ENCODE measurements at places on chromosomes 2 and 18.
A peak's percentile ranks its signal among the peaks of the same experiment; 100 is the strongest.

GRCh38 chr2:39118786-39119499 is 1.9 kb downstream of the SOS1 start:
- no peak for DNase-seq

GRCh38 chr2:8389431-8390108 is 292.3 kb upstream of the ID2 start:
- DNase-seq: no peak

DNA sequence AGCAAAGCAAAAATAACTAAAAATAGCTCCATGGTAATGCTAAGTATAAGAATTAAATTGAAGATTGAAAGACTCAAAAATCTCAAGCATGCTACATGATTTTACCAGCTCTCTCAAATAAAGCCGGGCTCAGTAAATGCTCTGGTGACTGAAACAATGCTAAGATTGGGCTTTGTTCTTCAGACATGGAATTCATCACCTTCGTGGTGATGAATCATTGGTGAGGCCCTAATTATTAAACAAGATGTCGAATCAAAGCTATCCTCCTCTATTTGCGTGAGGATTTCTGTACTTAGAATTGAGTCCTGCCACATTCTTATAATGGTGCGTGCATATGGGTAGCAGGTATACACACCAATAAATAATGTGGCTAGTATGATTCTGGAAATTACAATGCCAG is 58.8 kb upstream of the LRRTM1 start:
- no peak for DNase-seq

DNA sequence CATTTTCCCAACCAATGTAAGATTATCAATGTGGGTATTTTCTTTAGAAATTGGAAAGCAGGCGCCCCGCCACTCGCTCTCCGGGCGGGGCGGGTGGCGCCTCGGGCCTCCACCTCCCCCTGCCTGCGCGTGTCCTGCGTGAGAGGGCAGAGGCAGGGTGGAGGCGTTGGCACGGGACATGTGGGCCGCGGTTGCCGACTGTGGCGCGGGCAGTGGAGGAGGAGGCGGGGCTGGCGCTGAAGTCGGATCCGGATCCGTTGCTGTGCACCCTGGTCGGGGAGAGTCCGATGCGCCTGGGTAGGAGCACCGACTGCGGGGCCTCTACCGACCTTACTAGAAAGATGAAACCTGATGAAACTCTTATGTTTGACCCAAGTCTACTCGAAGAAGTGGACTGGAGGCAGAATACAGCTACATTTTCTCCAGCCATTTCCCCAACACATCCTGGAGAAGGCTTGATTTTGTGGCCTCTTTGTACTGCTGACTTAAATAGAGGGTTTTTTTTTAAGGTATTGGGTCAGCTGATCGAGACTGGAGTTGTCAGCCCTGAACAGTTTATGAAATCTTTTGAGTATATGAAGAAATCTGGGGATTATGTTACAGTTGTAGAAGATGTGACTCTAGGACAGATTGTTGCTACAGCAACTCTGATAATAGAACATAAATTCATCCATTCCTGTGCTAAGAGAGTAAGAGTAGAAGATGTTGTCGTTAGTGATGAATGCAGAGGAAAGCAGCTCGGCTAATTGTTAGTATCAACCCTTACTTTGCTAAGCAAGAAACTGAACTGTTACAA is 37.9 kb downstream of the PMS1 start:
- no peak for DNase-seq

- no peak for DNase-seq
These were observed 32.8 kb upstream of the MYO3B start for GRCh38 chr2:170145191-170145590.

- no peak for DNase-seq
These were observed 123.9 kb downstream of the ZFP36L2 start for GRCh38 chr2:43102366-43103092.

GRCh38 chr2:196563876-196564275 is 75.6 kb upstream of the CCDC150 start:
- no peak for DNase-seq

DNA sequence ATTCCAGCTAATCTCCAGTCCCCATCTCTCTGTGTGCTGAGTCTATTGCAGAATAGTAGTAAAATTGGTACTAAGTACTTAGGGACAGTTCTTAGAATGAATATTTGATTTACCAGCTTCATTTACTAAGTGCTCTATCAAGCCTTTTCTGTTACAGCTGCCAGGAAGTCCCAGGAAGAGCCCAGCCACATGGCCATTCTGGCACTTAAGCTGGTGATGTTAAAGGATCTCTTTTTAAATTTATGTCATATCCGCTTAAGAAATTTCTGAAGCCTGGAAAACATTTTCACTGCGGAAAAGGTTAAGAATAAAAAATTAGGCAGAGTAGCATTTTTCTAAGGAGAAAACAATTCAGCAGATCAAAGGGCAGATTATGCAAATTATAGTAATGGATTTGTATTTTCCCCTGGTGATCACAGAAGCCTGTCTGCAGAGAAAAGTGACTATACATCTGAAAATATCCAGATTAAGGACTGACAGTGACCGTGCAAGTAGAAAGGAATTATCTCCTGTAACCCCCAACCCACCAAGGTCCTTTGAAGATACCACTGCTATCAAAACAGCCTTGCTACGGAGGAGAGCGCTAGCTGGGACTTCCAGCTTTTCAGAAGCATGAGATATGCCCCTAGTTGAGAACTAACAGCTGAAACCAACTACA is 260.8 kb downstream of the SH3BP4 start:
- no peak for DNase-seq

DNA sequence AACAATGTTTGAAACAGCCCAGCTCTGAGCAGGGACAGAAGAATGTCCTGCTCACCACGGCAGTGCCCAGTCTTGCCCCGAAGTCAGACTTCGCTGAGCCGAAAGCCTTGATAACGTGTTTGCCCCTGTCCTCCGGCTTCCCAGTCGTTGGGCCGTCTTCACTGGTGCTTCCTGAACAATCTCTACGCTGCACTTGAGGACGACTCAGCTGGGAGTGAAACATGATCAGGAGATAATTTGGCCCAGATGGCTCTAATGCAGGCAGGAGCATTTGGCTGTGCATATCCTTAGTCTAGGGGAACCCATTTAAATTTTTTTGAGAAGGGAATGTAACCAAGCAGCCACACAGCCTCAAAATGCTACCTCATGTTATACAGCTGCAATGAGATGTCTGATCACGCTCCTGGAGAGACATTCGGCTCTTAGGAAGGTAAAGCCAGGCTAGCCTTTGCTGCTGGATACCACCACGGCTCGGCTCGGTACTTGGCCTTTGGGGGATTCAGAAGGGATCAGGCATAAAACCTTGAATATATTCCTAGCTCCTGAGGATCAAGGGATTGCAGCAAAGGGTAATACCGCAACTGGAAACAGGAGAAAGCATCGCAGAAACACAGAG is 43.6 kb downstream of the FECH start:
- no peak for DNase-seq

DNA sequence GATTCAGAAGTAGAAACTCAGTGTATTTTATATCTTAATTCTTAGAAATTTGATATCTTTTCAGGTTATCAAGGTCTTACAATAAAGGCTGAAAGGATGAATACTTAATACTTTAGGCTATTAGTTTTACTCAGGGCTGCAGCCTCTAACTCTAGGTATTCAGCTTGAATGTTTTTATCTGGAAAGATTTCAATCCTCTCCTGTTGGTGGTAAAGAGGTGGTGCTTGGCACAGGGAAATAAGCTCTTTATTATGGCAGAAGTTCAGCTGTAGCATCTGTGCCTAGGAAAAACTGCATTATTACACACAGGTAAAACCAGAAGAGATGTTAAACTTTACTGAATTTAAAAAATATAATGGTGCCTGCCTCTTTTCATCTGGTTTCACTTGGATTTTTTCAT is 11.1 kb downstream of the ACVR2A start:
- DNase-seq: no peak

DNA sequence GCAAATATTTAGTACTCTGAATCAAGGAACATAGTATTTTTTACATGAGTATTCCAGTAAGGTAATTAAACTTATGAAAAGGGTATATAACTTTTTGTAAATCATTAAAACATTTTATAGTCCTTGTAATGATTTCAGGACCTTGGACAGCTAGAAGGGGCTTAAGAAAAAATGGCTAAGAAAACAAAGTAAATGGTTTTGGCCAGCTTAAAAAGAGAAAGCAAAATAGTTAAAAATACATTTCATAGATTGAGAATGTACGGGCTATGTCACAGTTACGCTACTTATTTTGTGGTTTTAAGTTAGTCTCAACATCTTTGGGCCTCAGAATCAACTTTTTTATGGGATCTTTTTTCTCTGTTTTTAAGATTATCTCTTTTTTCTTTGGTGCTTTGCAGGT is 26.7 kb downstream of the POLI start:
- no peak for DNase-seq

- peak; percentile 74 for DNase-seq
These were observed 1.2 kb upstream of the EMX1 start for GRCh38 chr2:72915907-72916742.

- no peak for DNase-seq
These were observed 318.8 kb upstream of the EPAS1 start for GRCh38 chr2:45978302-45978859.

- DNase-seq: no peak
These were observed 26.2 kb upstream of the PID1 start for GRCh38 chr2:229297247-229297646.

DNA sequence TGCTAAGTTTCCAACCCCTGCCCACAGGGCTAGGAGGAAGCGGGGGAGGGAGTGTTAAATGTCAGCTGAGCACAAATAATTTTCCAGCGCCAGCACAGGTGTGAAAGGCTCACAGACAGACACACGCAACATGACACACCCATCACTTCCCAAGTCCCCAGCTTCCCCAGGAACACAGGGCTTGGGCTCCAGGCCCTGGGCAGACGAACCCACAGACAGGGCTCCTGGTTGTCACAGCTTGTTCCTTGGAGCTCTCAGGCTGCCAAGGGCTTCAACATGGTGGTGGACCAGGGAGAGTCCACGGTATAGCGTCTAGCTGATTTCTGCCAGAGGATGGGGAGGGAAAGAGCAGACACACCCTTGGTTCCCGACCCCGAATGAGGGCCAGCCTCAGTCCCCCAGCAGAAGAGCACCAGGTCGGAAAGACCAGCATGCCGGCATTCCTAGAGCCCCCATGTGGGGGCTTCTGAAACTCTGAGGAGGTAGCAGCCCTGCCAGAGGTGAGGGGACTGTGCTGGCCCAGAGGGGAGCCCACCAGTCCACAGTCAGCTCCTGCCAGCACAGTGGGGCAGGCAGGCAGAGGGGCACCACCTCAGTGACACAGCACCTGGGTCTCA is 1.9 kb downstream of the DUSP2 start:
- no peak for DNase-seq

- DNase-seq: no peak
These were observed 376.3 kb upstream of the MYT1L start for GRCh38 chr2:2707206-2707991.

DNA sequence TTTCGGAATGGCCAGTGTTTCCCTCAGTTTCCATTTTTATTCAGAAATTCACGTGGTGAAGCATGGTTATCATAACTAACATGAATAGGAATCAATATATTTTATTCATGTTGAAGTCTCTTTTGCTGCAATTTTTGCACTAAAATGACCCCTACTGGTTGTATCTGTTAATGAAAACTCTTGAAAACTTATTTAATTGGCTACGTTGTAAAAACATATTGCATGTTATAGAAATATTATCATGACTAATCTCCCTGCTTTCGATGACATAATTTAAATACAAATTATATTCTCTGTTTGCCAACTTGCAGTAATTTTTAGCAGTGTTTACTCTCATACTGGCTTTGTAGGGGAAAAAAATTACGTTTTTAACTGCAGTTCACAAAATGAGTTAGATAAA is 3.5 kb downstream of the CRIM1 start:
- no peak for DNase-seq

All from GM19239 (cell line).